ENCODE measurements at places on chromosomes 4 and X.

DNA sequence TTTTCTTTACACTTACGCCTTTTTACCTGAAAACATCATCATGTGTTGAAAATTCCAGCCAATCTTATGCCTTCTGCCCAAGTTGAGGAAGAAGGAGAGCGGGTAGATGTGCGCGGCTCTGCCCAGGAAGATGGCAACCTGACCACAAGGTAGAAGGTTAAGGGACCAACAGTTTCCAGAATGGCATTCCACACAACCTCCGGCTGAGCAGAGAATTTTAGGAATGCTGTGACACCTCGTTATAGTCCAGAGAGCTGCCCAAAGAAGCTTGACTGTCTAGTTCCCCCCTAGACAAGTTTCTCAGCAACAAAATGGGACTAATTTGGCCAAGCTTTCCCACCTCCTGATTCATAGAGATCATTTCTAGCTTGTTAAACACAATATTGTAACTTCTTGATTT lies 75.1 kb downstream of the CHST7 start:
- no peak for DNase-seq

- DNase-seq = no peak
These were observed 27.1 kb upstream of the NSUN7 start for GRCh38 chr4:40722576-40723161.

DNA sequence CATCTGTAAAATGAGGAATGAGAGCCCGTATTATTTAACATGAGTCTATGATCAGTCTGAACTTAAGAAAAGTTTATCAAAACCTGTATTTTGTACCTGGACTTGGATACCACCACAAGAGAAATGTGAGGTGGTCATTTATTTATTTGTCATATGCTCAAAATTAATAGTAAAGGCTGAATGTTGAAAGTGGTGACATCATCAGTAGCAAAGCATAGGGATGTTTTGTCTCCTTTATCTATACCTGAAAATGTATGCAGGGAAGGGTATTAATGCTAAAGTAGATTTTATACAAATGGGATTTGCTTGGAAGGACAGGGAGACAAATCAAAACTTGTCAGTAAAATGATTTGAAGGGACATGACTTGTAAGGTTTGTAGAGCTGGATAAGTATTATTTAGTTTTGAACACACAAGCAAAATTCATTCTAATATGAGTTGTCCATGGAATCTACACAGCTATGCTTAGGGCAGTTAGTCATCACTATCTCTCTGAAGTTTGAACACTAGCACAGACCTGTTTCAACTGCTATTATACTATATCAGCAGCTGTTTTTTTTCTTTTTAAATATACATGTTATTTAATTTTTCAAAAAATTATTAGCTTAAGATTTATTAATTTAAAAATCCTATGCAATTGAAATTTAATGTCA lies 52.4 kb upstream of the GUCY1A1 start:
- no peak for DNase-seq

GRCh38 chr4:146654687-146655520 lies 16.2 kb downstream of the POU4F2 start:
- peak; percentile 56 for DNase-seq

- no peak for DNase-seq
These were observed 46.9 kb downstream of the ANTXR2 start for GRCh38 chr4:80026100-80026499.

Data from astrocyte of the hippocampus (primary cell).